Hypothalamus (tissue), 51 donors: ENCODE measurements at places on chromosomes 4 and X.

DNA sequence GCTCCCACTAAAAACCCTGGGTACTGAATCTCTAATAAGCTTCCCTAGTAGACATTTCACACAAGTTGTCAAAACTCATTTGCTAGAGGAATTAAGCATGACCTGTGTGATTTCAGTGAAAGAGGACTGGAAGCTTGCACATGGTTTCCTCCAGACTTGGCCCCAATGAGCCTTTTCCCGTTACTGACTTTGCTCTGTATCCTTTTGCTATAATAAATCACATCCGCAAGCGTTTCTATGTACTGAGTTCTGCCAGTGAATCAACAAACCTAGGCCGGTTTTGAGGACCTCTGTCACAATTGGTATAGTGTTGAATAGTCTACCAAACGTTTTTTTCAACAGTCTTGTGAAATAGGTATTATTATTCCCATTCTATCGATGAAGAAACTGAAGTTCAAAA lies 8.2 kb downstream of the ATP11C start:
- DNase-seq, result no peak

- DNase-seq, result no peak
Observed at GRCh38 chrX:71846429-71846828, 64.2 kb upstream of the NHSL2 start.

DNA sequence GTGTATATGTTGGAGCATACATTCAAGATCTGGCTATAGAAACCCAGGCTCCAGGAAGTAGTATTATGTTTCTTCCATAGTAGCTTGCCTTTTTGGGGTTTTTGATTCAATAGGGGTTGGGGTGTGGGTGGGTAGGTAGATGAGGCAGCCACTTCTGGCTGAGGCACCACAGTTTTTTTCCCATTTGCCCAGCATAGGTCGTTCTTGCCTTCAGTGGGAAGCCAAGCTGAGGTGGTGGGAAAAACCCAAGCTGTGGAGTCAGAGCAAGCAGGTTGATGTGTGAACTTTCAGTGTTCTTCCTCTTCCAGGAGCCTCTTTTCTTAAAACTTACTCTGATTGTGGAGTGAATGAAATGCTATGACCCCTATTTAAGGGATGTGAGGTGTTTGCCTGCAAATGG lies 67.0 kb upstream of the RPS6KA3 start:
- DNase-seq, result no peak

DNA sequence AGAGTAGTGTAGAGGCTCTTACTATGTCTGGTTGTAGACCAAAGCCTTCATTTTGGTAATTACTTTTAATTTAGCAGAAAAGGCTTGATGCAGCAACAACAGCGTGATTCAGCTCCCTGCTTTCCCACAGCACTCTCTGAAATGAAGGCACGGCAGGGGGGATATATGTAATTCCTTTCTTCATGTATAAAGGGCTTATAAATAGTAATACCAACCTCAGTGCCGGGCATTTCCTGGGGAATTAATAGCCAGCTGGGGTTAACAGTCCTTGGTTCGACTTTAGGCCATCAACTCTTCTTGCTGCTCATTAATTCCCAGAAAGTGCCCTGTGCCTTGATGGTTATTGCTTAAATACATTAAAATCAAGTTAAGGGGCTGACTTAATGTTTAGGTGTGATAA lies 669.0 kb downstream of the ZNF674 start:
- DNase-seq, result no peak
